ENCODE measurements at places on chromosomes 11 and 22. TPM values are rescaled to one million over a fixed set of nuclear protein-coding genes. Genes with fewer than 3 reads are reported as not detected.

Gene C11orf65
- polyA plus RNA-seq: not detected

Gene SCUBE1
- polyA plus RNA-seq: 1.5 TPM

Gene ACTN3
- polyA plus RNA-seq: not detected

Gene RASGRP2
- 20.8 TPM for polyA plus RNA-seq

Gene BAIAP2L2
- polyA plus RNA-seq: 11.9 TPM

Gene SCGB2A2
- polyA plus RNA-seq: 0.38 TPM

Gene OTOG
- not detected for polyA plus RNA-seq

Gene ZNF70
- polyA plus RNA-seq: 1.4 TPM

- DNase-seq: no peak
- H3K4me3 ChIP-seq: no peak overlapping the region
- H3K36me3 ChIP-seq: peaks cover 2% of the 10 kb centered on the region
- no peaks in the 10 kb centered on the region for H3K4me1 ChIP-seq
- no peak overlapping the region for H3K27ac ChIP-seq
Observed at GRCh38 chr22:35407362-35407761, 7.4 kb downstream of the MCM5 start.

DNA sequence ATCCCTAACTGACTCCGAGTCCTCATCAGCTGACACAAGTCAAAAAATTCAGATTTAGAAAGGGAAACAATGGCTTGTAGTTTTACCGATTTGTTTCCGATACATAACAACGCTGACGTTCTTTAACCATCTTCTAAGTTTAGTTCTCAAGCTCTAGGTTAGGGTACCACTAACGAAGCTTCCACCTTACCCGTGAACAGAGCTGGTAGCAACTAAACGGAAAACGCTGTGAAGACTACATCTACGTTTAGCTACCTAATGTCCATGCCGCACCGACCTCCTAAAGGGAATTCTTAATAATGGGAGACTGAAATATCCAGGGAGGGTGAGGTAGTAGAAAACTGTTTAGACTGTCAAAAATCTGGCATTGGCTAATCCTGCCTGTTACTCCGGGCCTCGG is 1.0 kb downstream of the NUP98 start:
- no peaks in the 10 kb centered on the region for H3K27me3 ChIP-seq
- H3K36me3 ChIP-seq: peaks cover 1% of the 10 kb centered on the region
- no peaks in the 10 kb centered on the region for H3K4me1 ChIP-seq

DNA sequence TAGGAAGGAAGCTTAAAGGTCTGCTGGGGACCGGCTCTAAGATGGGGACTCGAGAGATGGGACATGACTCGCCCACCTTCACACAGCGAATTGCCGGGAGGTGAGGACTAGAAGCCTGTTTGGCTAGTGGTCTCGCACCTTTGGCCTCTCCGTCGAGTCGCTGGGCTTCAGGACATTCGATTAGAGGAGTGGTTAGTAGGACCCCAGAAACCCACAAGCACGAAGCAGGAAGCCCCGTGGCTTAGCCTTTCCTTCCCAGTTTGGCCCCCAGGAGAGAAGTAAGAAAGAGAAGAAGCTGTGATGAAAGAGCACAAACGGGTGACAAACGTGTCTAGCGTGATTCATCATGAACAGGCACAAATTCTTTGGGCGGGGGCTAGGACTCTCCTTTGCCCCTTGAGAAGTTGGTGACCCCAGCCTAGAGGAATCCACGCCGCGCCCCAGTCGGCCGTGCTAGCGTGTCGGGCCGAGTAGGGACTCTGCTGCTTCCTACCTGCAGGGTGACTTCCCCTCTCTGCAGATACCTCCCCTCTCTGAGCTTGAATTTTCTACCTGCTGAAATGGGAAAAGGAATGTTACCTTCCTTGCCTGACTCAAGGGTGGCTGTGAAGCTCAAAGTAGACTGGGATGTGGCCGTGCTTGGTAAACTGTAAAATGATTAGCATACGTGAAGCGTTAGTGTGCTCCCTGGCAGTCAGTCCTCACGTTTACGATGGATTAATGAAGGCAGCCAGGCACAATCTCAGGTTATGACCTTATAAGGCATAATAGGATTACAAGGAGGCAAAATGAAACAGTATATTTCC is 1.1 kb upstream of the ADM start:
- DNase-seq: peak; percentile 64
- H3K36me3 ChIP-seq: no peaks in the 10 kb centered on the region
- peak overlapping the region; percentile 1 for H3K27ac ChIP-seq
- H3K4me1 ChIP-seq: no peaks in the 10 kb centered on the region
- H3K4me3 ChIP-seq: peak overlapping the region; percentile 50

GRCh38 chr22:36331912-36332622 is 55.7 kb downstream of the MYH9 start:
- no peaks in the 10 kb centered on the region for H3K27me3 ChIP-seq
- peak; percentile 91 for DNase-seq
- H3K4me1 ChIP-seq: peaks cover 3% of the 10 kb centered on the region
- peaks cover 4% of the 10 kb centered on the region for H3K36me3 ChIP-seq

DNA sequence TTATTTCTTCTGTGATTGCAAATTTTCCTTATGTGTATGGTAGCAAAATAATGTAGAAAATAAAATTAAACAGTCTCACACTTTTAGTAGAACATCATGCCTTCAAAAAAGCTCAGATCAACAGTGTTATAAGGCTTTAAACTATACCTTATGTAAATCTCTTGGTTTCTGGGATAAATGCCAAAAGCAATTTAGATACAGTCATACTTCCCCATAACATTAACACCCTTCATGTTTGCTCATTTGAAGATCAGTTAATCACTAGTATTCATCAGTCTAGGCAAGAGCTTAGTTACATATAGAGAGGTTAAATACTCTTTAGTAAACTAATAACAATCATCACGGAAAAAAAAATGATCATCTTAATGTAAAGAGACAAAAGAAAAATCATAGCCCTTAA is 421.8 kb upstream of the ANO3 start:
- no peaks in the 10 kb centered on the region for H3K36me3 ChIP-seq
- no peak overlapping the region for H3K27ac ChIP-seq
- no peak overlapping the region for H3K4me3 ChIP-seq
- H3K4me1 ChIP-seq: no peaks in the 10 kb centered on the region
- H3K27me3 ChIP-seq: no peaks in the 10 kb centered on the region
- no peak for DNase-seq

- no peaks in the 10 kb centered on the region for H3K4me1 ChIP-seq
- no peak overlapping the region for H3K4me3 ChIP-seq
- no peaks in the 10 kb centered on the region for H3K36me3 ChIP-seq
- no peak for DNase-seq
Observed at GRCh38 chr11:95930948-95931347, 7.0 kb upstream of the MTMR2 start.

- no peak for DNase-seq
- no peaks in the 10 kb centered on the region for H3K27me3 ChIP-seq
- H3K36me3 ChIP-seq: no peaks in the 10 kb centered on the region
Observed at GRCh38 chr11:114121804-114122504, 62.4 kb downstream of the ZBTB16 start.

- no peaks in the 10 kb centered on the region for H3K27me3 ChIP-seq
- no peaks in the 10 kb centered on the region for H3K4me1 ChIP-seq
- H3K27ac ChIP-seq: no peak overlapping the region
- no peak for DNase-seq
Observed at GRCh38 chr11:112156956-112157766, 6.7 kb downstream of the IL18 start.

DNA sequence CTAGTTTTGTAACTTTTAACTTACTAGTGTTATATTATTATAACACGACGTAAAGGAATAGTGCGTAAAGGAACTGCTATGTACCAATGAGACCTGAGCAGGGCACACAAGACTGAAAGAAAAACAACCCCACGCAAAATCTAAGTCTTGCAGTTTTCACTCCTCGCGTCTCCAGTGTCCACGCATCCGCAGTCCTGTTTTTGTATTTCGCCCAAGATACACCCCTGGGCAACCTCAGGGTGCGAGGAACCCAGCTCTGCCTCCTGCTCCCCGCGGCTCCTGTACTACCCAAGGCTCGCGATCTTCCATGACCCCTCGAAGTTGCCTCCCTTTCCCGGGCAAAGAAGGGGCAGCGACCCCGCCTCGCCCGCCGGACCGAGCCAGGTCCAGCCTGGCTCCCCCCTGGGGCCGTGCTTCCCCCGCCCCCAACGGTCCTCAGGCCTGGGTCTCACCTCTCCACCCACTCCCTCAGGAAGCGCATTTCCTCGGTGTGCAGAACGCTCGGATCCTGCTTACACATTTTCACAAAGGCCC is 393 bp downstream of the ST13 start:
- no peaks in the 10 kb centered on the region for H3K36me3 ChIP-seq
- H3K4me1 ChIP-seq: no peaks in the 10 kb centered on the region
- H3K27me3 ChIP-seq: no peaks in the 10 kb centered on the region
- H3K4me3 ChIP-seq: peak overlapping the region; percentile 66
- peak overlapping the region; percentile 84 for H3K27ac ChIP-seq
- peak; percentile 65 for DNase-seq

DNA sequence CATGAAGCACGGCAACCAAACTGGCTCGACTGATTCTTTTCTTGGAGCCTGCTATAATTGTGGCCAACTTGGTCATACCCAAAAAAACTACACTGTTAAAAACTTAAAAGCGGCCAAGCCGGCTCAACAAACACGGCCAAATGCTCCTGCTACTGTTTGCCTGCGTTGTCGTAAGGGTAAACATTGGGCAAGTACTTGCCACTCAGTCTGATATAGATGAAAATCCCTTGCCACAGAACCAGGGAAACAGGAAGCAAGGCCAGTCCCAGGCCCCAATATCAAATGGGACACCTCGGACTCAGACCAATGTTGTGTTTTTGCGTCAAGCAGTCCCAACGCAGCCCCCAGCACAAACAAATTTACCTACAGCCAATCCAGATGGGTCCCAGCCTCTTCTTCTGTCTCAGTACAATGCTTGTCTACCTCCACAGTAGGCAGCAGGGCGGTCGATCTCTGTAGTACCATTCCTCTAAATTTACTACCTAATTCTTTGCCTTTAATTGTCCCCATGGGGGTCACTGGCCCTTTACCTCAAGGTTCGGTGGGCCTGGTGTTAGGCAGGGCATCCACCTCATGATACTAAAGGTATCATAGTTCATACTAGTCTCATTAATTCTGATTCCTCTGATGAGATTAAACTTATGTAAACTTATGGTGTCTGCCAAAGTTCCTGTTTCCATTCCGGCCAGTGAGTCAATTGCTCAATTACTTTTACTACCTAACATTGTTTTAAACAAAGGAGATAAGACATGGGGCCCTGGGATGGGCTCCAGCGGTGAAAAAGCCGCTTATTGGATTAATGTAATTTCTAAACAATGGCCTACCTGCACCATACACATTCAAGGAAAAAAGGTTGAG is 3.7 kb upstream of the COMT start:
- no peaks in the 10 kb centered on the region for H3K27me3 ChIP-seq
- DNase-seq: no peak
- H3K4me3 ChIP-seq: no peak overlapping the region
- H3K36me3 ChIP-seq: no peaks in the 10 kb centered on the region
- H3K27ac ChIP-seq: no peak overlapping the region
- no peaks in the 10 kb centered on the region for H3K4me1 ChIP-seq

DNA sequence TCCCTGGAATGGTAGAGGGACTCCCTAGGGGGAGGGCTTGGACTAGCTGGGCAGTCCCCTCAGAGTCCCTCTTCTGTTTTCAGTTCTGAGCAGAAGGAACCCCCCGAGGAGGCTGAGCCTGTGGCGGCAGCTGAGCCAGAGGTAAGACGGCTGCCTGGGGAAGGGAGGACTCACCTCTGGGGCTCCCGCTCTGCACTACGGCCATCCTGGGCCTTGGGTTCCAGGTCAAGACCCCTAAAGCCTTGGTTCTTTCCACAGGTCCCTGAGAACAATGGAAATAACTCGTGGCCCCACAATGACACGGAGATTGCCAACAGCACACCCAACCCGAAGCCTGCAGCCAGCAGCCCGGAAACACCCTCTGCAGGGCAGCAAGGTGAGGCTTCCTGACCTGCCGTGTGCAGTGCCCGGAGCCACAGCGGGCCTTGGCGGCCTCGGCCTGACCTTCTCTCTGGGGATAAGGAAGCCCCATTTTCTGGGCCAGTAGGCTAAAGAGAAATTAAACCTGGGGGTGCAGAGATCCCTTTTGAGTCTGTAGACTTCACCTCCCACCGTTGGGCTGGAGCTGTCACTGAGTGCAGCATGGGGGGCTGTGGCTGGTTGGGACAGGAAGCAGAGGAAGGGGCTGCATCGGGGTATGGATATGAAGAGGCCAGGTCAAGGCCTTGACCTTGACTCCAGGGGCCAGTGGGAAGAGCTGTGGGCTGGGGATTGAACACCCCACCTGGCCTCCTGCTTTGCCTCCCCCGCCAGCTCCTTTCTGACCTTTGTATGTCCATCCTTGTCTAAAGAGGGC is 15.0 kb downstream of the INCENP start:
- no peak overlapping the region for H3K27ac ChIP-seq
- no peaks in the 10 kb centered on the region for H3K4me1 ChIP-seq
- DNase-seq: no peak
- H3K36me3 ChIP-seq: no peaks in the 10 kb centered on the region
- H3K4me3 ChIP-seq: no peak overlapping the region

- H3K4me3 ChIP-seq: no peak overlapping the region
- H3K27ac ChIP-seq: no peak overlapping the region
- no peak for DNase-seq
- no peaks in the 10 kb centered on the region for H3K27me3 ChIP-seq
- H3K4me1 ChIP-seq: peaks cover 1% of the 10 kb centered on the region
Observed at GRCh38 chr11:117160826-117161225, 16.7 kb downstream of the PAFAH1B2 start.

GRCh38 chr11:68948935-68949334 is 31.9 kb downstream of the MRGPRD start:
- no peaks in the 10 kb centered on the region for H3K36me3 ChIP-seq
- H3K4me3 ChIP-seq: no peak overlapping the region
- H3K27me3 ChIP-seq: no peaks in the 10 kb centered on the region

- no peak for DNase-seq
- H3K27ac ChIP-seq: no peak overlapping the region
- H3K27me3 ChIP-seq: no peaks in the 10 kb centered on the region
Observed at GRCh38 chr11:33480626-33481025, 220.0 kb downstream of the C11orf91 start.

DNA sequence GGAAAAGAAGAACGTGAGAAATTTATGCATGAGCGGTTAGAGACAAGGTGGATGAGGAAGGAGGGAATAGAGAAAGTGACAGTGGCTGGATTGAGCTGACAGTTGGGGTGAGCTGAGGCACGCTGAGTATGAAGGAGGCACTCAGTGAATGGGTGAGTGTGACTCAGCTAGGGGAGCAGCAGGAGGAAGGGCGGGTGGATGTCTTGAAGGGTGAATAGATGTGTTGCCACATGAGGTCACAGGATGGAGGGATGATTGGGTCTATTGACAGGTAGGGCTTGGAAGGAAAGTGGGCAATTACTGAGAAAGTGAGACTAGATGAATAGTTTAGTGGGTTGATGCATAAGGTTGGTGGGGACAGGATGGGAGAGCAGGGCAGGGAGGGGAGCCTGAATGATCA is 8.0 kb downstream of the IFITM10 start:
- H3K27ac ChIP-seq: no peak overlapping the region
- H3K4me1 ChIP-seq: no peaks in the 10 kb centered on the region
- DNase-seq: no peak
- no peaks in the 10 kb centered on the region for H3K27me3 ChIP-seq
- H3K4me3 ChIP-seq: no peak overlapping the region

DNA sequence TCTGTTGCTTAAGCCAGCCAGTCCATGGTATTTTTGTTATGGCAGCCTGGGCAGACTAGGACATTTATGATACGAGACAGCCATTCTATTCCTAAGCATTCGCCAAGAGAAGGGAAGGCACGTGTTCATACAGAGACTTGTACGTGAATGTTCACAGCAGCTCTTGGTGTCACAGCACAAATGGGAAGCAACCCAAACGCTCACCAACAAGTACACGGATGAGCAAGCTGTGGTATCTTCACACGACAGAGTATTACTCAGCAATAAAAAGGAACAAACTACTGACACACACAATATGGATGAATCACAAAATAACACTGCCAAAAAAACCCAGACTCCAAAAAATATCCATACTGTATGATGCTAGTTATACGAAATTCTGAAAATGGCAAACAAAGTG is 85.1 kb downstream of the PHF21B start:
- H3K4me1 ChIP-seq: no peaks in the 10 kb centered on the region
- DNase-seq: no peak
- no peaks in the 10 kb centered on the region for H3K36me3 ChIP-seq

Data from aorta (tissue), 5 donors.